ENCODE measurements at places on chromosomes 1 and 21.

GRCh38 chr1:235872270-235872669 lies 5.6 kb upstream of the LYST start:
- no peak for DNase-seq

DNA sequence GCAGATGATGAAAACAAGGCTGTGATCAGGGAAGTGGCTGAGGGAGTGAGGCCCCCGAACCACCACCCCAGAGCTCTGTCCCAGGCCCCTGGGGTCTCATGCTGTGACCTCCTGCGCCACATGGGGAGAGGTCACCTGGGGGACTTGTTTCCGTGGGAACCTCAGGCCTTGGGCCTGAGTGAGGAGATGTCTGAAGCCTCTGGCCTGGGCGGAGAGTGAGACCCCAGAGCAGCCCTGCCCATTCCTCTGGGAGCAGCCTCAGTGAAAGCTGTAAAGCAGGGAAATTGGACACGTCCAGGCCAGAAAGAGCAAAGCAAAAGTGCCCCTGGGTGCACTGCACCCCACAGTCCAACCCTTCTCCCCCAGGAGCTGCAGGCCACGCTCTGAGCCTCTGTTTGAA lies 16.5 kb upstream of the NPHP4 start:
- DNase-seq, result no peak

- DNase-seq, result no peak
Observed at GRCh38 chr1:181175955-181176354, 87.5 kb downstream of the IER5 start.

DNA sequence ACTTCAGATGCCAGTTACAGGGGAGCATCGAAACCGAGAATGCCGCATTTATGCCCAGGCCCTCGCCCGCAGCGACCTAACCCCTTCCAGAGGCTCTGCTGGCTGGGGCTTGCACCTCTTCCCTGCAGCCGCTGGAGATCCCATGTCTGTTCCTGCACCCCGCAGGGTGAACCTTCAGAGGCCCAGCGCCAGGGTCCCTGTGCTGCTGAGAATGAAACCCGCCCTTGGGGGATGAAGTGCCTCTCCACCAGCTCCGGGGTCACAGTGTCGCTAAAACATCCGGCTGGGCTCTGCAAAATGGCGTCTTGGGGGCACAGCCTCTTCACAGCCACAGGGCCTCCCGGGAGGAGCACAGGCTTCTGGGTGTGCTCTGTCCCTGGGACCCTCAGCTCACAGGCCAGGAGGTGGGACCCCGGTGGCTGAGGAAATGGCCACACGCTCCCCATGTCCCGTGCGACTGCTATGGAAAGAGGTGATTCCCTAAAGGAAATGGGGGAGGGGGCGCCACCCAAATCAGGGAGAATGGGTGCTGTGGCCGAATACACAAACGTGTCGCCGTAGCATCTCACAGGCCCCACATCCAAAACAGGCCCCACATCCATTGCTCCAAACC lies 39.9 kb upstream of the TSPEAR start:
- DNase-seq, result no peak

- no peak for DNase-seq
Observed at GRCh38 chr1:38670544-38671122, 188.9 kb downstream of the RRAGC start.

- no peak for DNase-seq
Observed at GRCh38 chr1:81392526-81393226, 408.1 kb upstream of the ADGRL2 start.

DNA sequence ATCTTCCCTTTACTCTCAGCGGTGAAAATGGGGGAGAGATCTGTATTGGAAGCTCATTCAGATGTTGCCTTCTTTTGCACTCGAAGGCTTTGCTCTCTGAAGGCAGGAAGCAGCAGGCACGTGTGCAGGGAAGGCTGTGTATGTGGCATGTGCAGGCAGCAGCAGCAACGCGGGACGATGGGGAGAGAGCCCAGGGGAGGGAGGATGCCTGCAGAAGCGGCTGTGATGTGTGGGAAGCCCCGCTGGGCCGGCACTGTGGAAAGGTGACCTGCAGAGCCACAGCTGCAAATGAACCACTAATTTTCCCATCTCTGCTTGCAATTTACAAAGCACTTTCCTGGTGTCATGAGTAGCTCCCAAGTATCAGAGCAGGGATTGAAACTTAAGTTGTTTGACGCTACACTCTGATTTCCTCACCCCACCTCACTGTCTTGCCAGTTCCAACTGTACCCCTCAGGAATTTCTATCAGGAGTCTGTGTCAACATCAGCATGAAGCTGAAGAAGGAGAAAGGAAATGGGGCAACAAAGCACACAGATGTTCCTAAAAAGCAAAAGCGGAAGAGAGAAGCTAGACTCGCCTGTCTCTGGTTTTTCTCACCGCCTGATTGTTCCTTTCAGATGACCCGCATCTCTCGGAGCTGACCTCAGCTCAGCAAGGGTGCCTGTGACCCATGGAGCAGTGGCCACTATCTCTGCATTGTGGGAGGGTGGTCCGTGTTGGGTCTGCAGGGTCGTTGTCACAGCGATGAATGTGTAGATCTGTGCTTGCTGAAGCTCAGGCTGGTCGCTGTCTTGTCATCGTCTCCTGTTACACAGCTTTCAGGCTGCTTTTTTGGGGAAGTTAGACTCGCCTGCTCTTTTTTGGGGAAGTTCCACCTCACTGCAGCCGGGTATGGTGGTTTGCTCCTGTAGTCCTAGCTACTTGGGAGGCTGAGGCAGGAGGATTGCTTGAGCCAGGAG lies 156.1 kb downstream of the KIF26B start:
- DNase-seq, result peak; percentile 61

GRCh38 chr1:209783386-209783785 lies 973 bp downstream of the C1orf74 start:
- no peak for DNase-seq

GRCh38 chr1:11484321-11484655 lies 5.3 kb downstream of the DISP3 start:
- DNase-seq, result no peak

DNA sequence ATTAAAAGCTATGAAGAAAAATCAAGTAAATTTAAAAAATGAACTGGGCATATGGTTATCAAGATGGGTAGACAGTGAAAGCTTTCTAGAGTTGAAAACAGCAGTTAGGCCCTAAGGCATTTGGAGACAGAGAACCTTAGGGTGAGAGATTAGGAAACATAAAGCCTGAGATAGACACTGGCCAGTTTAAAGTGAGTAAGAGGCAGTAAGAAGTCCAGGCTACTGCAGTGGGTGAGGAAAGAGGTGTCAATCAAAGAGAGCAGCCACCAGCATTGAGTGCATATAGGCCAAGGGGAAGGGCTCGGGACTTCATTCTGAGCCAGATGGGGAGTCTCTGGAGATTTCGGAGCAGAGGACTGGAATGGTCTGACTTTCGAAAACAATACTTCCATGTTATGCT lies 1360.5 kb upstream of the ADGRL4 start:
- DNase-seq, result no peak

DNA sequence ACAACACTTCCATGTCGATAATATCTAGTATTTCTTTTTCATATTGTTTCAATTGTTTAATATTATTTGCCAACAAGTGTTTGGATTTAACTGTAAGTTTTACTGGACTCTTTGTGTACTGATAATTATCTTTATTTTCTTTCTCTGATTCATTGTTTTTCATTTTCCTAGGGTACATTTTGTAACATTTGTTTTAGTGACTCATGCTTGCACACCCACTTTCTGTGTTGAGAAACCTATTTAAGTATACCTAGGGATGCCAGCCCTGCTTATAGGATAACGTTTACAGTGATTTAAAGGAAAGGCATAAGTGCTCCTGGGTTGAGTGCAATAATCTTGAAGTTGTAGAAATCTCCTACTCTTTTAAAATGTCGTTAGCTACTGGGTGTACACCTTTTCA lies 1386.0 kb upstream of the ADGRL4 start:
- DNase-seq, result peak; percentile 61

DNA sequence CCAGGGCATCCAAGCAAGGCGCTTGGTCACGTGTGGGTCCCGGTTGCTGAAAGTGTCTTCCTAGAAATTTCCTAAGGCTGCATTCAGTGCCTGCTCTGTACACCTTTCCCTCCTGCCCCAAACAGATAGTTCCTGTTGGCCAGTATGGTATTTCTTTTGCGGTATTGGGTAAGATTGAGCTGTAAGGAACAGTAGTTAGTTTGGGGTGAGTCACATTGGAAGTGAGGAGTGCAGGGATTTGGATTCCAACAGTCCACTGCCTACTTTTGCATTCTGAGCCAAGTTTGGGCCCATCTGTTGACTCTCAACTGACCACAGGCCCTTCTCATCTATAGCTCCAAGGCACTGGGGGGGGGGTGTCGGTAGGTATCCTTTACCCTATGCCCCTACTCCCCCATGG lies 83.4 kb downstream of the MAP3K21 start:
- no peak for DNase-seq

- DNase-seq, result no peak
Observed at GRCh38 chr1:240619906-240620621, 8.1 kb upstream of the GREM2 start.

- DNase-seq, result peak; percentile 6
Observed at GRCh38 chr1:90862782-90863181, 145.7 kb upstream of the BARHL2 start.

DNA sequence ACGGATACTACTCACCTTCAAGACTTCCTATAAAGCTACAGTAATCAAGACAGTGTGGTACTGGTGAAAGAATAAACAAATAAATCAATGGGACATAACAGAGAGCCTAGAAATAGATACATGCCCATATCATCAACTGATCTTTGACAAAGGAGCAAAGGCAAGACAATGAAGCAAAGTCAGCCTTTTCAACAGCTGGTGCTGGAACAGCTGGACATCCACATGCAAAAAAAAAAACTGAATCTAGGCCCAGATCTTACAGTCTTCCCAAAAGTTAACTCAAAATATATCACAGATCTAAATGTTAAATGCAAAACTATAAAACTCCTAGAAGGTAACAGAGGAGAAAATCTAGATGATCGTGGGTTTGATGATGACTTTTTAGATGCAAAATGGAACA lies 170.3 kb downstream of the MIS18A start:
- DNase-seq, result no peak

DNA sequence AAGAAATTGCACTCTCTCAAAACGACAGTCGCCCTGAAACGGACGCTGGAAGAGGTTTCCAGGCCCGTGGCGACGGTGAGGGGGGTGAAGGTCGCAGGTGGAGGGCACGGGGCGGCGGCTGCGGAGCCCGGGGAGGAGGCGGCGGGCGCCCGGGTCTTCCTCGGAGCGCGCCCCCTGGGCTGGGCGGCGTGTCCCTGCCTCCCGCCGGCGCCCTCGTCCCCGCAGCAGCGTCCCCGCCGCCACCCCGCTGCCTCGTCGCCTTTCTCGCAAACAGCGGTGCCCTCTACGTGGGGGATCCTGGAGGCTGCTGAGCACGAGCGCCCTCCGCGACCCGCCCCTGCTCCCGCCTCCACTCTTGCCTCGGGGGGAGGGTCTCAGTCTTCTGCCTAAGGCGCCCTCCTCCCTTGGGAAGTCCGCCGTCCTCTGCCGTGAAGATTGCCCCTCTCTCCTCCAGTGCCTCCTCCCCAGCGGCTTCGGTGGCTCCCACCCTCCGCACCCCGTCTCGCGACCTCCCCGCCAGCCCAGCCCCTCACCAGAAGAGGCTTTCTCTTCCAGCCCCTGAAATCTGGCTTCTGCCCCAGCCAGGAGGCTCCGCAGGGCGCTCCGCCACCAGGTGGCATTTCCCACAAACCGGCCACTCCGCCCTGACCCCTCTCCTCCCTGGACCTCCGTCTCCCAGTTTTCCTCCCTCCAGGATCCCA lies 227.4 kb downstream of the SDCCAG8 start:
- no peak for DNase-seq

- no peak for DNase-seq
Observed at GRCh38 chr1:183454377-183454776, 17.9 kb upstream of the SMG7 start.

- no peak for DNase-seq
Observed at GRCh38 chr1:76929136-76929535, 61.9 kb downstream of the ST6GALNAC5 start.

- DNase-seq, result no peak
Observed at GRCh38 chr21:29359718-29360117, 61.0 kb downstream of the BACH1 start.

DNA sequence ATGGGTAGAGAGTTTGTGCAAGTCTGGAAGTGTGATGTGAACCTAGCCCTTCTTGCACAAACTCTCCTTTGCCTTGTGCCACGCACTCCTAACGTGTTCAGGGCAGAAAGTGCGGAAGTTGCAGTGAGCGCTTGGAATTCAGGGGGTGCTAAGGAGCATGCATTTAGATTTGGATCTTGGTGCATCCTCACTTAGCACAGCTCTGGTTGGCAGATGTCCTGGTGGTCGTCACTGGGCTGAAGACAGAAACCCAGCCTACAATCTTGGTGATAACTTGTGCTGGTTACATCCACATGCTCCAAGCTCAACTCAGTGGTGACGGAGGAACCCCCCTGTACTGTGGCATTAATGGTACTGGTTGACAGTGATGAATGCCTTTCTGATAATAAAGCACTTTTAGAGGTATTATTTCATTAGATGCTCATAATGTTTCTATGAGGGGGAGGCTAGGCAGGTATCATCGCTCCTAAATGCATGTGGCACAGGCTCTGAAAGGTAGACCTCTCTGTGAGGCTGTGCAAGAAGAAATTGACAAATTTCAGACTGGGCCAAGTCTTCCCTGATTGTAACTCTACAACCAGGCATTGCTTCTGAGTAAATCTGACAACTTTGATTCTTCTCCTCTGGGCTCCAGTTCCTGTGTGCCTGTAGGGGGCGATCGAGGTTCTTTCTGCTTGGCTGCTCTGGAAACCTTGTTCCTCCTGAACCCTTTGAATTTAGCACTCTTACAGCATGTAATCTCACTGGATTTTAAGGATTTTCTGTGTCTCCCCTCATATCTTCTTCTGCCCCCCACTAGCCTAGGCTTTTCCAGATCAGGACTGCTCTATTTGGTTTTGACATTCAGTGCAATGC lies 40.6 kb downstream of the MAPKAPK2 start:
- peak; percentile 72 for DNase-seq

GRCh38 chr21:35020902-35021301 lies 28.2 kb downstream of the RUNX1 start:
- DNase-seq, result peak; percentile 44

DNA sequence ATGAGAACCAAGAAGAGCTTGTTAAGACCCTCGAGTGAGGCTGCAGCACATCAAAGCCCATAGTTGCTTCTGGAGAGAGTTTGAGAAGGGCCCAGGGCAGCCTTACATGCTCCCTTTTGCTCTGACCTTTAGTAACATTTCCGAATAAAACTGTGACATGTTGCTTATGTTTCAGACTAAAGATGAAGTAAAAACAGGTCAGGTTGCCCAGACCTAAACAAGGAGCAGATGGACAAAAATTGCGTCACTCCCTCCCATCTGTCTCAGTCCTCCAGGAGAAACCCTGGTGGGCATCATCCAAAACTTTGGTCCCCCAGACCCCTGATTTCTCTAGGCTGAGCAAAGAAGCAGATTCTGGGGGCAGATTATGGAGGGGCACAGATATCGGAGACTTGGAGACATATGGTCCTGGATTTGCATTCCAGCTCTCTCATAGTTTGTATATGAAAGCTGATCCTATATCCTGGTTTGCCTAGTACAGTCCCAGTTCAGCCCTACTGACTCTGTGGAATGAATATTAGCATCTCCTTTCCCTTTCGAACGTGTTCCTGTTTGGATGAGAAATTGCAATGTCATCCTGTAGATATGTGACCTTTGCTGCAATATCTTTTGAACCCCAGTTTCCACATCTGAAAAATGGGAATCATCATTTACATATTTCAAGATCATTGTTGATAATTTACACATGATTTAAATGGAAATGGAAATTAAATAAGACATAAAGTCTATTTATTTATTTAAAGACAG lies 304.9 kb upstream of the USP24 start:
- DNase-seq, result no peak

- DNase-seq, result no peak
Observed at GRCh38 chr1:15332952-15333715, 76.6 kb upstream of the EFHD2 start.
